Caco-2 (cell line): ENCODE measurements at places on chromosomes 6 and 20. TPM values are rescaled to one million over a fixed set of nuclear protein-coding genes. Genes with fewer than 3 reads are reported as not detected.

GRCh38 chr6:44024574-44025219 lies 102.6 kb downstream of the MRPL14 start:
- H3K27ac ChIP-seq, result no peak overlapping the region
- H3K27me3 ChIP-seq, result no peaks in the 10 kb centered on the region
- DNase-seq, result peak; percentile 18
- no peak overlapping the region for H3K4me3 ChIP-seq

CRISP3 gene
- total RNA-seq, result not detected in 2 replicates

GRCh38 chr6:137926207-137926731 lies 59.2 kb downstream of the TNFAIP3 start:
- no peaks in the 10 kb centered on the region for H3K36me3 ChIP-seq
- H3K27me3 ChIP-seq, result no peaks in the 10 kb centered on the region
- no peak overlapping the region for H3K4me3 ChIP-seq
- peak overlapping the region; percentile 1 for H3K27ac ChIP-seq
- peaks cover 39% of the 10 kb centered on the region for H3K4me1 ChIP-seq

BFSP1 gene
- total RNA-seq, result 20.4 and 22.7 TPM in 2 replicates

- no peak overlapping the region for H3K27ac ChIP-seq
- H3K27me3 ChIP-seq, result no peaks in the 10 kb centered on the region
- H3K4me1 ChIP-seq, result 0 out of 2 replicates have a peak, but pooled peaks cover 7% of the 10 kb centered on the region
- no peak for DNase-seq
- H3K36me3 ChIP-seq, result no peaks in the 10 kb centered on the region
Measured at GRCh38 chr20:1224205-1224890, 1.5 kb upstream of the RAD21L1 start.

- H3K4me1 ChIP-seq, result no peaks in the 10 kb centered on the region
- H3K4me3 ChIP-seq, result no peak overlapping the region
- H3K27ac ChIP-seq, result no peak overlapping the region
Measured at GRCh38 chr6:73050706-73051105, 174.6 kb downstream of the KHDC1L start.
